ENCODE measurements at places on chromosomes 1 and 21.

DNA sequence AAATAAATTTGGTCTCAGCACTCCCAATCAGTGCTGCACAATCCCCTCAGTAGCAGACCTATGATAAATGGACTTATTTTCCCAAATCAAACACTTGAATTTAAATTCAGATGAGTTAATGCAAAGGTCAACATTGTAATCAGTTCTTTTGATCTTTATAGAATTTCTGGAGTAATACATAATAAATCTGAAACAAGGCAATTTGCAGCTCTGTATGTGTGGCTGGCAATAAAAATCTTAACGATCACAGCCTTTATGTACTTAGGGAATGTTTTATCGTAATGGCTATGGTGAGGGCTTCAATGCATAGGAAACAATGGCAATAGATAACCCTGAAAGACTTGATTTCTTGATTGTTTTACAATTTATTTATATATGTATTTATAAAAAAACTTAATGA lies 91.4 kb downstream of the GPATCH2 start:
- H3K4me3 ChIP-seq: no peak overlapping the region
- H3K36me3 ChIP-seq: peaks cover 3% of the 10 kb centered on the region
- no peaks in the 10 kb centered on the region for H3K4me1 ChIP-seq
- H3K27me3 ChIP-seq: no peaks in the 10 kb centered on the region

DNA sequence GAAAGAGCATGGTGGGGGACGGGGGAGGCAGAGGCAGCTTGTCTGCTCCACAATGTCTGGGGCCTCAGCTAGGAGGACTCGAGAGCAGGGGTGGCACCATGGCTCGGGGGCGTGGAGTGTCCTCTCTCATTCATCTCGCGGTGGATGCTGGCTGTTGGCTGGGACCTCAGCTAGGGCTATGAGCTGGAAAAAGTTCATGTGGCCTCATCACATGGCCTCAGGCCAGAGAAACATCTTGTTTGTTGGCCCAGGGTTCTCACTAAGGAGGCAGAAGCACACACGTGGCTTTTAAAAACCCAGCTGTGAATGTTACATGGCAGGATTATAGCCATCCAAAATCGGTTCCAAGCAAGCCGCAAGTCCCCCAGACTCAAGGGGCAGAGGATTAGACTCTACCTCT lies 6.2 kb upstream of the CENPS start:
- DNase-seq: no peak
- H3K4me1 ChIP-seq: peaks cover 2% of the 10 kb centered on the region
- H3K4me3 ChIP-seq: no peak overlapping the region
- peaks cover 8% of the 10 kb centered on the region for H3K36me3 ChIP-seq
- no peaks in the 10 kb centered on the region for H3K27me3 ChIP-seq

DNA sequence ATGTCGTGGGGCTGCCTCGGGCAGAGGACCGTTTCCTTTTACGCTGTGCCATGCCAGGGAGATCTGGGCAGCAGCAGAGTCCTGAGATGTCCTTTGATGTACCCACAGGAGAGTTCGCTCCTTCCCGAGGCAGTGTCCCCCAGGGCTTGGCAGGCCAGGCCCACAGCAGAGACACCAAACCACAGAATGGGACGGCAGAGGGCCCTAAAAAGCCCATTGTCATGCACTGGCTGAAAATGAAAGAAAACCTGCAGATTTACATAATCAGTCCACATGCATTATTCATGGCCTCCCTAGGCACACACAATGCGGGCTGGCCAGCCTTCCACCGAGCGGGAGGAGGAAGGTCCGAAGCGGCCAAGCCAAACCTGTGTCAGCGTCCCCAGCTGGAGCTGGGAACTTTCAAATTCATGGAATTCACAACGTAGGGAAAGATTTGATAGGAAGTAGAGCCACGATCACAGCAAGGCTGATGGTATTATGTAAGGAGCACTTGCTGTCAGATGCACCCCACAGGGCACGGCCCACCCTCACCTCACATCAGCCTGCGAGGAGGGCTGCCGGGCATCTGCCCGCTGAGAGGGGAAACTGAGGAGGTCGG lies 25.3 kb upstream of the EFHD2 start:
- no peak for DNase-seq
- peaks cover 20% of the 10 kb centered on the region for H3K4me1 ChIP-seq
- H3K36me3 ChIP-seq: no peaks in the 10 kb centered on the region
- peaks cover 45% of the 10 kb centered on the region for H3K27me3 ChIP-seq

DNA sequence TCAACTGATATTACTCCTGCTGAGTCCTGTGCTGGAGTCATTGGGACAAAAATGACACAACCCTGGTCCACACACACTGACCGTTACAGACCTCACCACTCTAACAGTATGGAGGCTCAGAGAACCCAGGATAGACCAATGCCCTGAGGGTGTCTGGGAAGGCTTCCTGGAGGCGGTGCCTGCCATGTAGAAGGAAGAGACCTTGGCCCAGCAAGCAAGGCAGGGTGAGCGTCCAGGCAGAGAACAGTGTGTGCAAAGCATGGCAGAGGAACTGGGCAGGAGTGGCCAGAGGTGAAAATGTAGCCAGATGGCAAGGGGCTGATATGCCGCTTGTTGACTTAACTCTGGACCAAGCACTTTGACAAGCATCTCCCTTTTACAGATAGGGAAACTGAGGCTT lies 85.5 kb downstream of the VWA5B1 start:
- no peaks in the 10 kb centered on the region for H3K36me3 ChIP-seq
- no peak for DNase-seq
- no peak overlapping the region for H3K4me3 ChIP-seq
- peaks cover 6% of the 10 kb centered on the region for H3K4me1 ChIP-seq

- H3K36me3 ChIP-seq: no peaks in the 10 kb centered on the region
- H3K4me1 ChIP-seq: peaks cover 9% of the 10 kb centered on the region
- no peak overlapping the region for H3K27ac ChIP-seq
Observed at GRCh38 chr1:228697207-228698016, 37.9 kb upstream of the RHOU start.
